Peyer's patch (tissue), 4 donors: ENCODE measurements at places on chromosomes 7 and 10. TPM values are rescaled to one million over a fixed set of nuclear protein-coding genes. Genes with fewer than 3 reads are reported as not detected.

Gene BET1
- total RNA-seq = 44.6 TPM

GRCh38 chr7:131338691-131339390 lies 11.2 kb downstream of the MKLN1 start:
- DNase-seq = no peak

DNA sequence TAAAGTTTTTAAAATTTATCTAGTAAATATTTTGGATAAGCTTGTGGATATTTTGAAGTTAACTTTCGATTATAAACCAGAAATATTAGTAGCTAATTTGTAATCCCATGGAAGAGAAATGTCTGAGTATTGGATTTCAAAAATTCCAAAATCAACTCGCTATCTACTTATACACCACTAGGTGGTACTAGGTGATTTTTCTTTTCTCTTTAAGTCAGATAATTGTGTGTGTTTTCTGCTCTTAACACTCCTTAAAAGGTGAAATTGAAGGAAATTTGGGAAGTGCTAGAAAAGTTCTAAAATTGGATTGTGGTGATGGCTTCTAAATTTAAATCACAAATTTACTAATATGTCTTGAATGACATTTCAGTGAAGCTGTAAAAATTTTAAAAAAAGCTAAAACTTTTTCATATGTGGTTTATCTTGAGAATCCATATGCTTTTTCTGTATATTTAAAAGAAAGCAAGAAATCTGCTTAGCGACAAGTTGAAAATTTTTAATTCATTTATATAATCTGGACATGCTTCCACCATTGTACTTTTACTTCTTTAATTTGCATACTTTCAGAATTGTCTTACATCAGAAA lies 90.2 kb downstream of the IPMK start:
- DNase-seq = no peak

DNA sequence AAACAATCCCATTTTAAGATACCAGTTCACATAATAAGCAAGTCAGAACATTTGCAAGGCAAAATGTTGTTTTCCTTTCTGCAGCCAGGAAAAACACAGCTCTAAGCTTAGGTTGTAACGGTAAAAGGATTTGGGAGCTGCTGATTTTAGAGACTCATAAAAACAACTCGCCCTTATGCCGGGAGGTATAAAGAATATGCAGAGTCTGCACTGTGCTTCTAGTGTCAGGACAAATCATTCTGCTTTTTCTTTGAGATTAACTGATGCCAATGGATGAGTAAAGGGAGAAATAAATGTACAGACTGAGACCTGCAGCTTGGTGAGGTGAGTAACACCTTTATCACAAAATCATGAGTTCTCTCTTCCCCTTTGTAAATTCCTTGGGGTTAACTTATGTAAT lies 2.0 kb upstream of the SFR1 start:
- DNase-seq = no peak

DNA sequence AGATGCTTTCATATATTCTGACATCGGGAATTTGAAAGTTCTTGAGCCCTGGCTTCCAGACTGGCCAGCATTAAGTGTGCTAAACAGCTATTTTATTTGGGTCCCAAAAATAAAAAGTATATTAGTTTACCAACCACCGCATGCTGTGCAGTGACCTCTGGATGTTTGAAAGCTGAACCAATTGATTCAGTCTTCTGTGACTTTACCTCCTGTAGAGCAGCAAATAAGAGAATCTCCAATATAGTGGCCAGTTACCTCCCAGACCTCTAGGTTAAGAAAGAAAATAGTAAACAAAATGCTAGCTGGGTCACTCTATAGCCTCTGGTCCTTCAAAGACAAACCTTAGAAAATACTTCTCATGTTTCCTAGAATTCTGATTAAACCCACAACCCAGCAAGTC lies 424.6 kb upstream of the NFE2L3 start:
- DNase-seq = no peak

DNA sequence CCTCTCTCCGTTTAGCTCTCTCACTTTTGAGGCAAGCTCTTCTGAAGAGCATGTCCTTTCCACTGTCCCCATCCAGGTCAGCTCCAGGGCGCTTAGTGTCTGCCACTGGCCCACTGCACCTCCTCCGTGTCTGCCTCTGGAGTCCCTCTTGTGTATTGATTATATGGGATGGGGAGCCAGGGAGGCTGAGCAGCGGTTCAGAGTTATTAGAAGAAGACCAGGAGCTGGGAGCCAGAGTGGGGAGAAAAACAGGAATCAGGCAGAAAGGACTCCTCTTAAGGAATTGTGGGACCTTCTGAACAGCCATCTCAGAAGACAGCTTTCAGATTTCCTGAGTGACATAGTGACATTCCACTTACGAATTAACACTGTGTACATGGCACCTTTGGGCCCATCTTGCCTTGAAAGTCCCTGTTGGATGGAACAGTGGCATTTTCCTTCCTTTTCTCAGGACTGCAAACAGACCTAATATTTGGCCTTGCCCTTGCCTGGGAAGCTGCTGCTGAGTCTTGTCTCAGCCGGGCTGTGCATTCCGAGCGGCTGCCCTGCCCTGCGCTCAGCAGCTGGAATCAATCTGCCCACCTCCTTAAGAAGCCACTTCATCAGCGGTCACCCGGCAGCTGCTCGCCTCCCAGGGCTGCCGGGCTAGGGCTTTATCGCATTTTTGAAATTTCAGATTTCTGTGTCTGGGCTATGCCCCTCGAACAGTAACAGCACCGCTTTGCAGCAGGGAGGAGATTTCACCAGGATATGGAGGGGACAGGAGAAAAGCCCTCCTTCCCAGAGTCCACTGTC lies 81.1 kb upstream of the PRKG1 start:
- no peak for DNase-seq

DNA sequence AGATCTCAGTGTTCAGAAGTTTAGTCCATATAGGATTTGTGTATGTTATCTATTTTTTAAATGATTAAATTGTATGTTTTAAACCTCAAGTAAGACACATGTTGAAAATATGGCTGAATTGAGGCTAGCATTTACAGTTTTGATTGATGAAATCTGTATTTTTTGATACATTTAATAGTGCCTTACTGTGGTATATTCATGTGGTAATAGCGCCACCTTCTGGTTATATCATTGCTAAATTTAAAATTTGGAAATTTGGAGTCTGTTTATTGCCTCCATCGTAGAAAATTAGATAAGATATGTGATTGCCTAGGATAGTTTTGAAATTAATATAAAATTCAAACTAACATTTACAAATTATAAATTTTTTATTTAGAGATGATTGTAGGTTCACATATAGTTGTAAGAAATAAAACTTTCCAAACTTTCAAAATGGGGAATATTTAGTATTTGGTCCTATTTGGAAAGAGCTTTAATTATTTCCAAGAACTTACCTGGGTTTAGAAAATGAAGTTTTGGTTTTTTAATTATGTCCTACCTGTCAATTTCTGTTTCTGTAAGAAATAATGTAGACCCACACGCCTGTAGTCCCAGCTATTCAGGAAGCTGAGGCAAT lies 19.1 kb upstream of the ARMS2 start:
- no peak for DNase-seq
